CD8-positive, alpha-beta T cell (primary cell): ENCODE measurements at places on chromosomes 12 and 14.

DNA sequence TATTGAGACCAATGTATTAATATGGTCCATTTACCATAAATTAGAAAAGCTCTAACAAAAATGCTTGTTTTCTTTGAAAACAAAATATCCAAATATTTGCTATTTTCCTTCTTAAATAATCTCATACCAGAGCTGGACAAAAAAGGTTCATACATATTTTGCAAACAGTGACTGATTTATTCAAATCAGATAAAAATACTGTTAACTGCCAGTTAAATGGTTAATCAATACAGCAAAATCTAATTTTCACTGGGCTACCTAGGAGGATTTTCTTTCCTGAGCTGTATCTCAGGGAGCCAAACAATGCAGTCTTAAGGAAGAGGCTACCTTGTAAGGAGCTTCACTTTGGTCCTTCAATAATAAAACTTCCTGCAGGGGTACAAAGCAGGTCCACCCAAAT lies 2.0 kb downstream of the FERMT2 start:
- no peak for DNase-seq

DNA sequence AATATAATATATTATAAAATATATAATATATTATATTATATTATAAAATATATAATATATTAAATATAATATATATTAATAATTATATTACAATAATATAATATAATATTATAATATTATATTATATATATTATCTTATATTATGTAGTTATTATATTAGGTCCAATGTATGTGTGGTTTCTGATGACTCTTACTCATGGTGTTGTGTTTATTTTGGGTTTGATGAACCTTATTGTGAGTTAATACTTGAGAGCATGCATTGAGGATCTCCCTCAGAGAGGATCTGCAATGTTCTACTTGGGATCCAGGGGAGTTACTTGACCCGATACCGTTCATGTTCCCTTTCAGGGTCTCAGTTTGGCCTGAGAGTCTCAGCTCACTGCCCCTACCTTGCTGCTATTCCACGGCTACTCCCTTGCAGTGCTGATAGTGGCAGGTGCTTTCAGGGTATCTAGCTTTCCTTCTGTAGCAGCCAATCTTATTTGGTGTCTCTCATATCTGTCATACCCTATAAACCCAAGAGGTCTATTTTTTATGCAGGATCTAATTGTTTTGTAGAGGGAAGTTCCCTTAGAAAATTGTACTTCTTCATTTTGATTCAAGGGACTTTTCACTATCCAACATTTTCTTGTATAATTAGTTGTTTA lies 89.1 kb upstream of the ZDHHC17 start:
- no peak for DNase-seq

DNA sequence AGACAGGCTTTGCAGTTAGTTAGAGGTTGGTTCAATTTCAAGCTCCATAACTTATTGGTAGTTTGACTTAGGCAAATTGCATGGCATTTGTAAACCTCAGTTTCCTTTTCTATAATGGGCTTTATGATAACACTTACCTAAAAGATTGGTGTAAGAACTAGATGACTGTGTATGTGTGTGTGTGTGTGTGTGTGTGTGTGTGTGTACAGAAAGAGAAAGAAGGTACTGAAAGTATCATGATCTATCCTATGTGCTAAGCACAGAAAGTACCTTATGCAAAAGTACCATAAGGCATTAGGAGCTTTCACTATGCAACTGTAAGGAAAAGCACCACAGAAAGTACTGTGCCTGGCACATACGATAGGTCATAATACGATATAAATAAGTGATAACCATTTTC lies 304.3 kb upstream of the KITLG start:
- DNase-seq: no peak

GRCh38 chr12:6361834-6362233 lies 13.5 kb downstream of the SCNN1A start:
- DNase-seq: no peak

- DNase-seq: no peak
Observed at GRCh38 chr14:100083706-100084105, 18.5 kb downstream of the EVL start.

GRCh38 chr12:98752726-98753125 lies 107.6 kb downstream of the APAF1 start:
- DNase-seq: no peak

- DNase-seq: no peak
Observed at GRCh38 chr12:19302100-19302640, 137.1 kb upstream of the AEBP2 start.

DNA sequence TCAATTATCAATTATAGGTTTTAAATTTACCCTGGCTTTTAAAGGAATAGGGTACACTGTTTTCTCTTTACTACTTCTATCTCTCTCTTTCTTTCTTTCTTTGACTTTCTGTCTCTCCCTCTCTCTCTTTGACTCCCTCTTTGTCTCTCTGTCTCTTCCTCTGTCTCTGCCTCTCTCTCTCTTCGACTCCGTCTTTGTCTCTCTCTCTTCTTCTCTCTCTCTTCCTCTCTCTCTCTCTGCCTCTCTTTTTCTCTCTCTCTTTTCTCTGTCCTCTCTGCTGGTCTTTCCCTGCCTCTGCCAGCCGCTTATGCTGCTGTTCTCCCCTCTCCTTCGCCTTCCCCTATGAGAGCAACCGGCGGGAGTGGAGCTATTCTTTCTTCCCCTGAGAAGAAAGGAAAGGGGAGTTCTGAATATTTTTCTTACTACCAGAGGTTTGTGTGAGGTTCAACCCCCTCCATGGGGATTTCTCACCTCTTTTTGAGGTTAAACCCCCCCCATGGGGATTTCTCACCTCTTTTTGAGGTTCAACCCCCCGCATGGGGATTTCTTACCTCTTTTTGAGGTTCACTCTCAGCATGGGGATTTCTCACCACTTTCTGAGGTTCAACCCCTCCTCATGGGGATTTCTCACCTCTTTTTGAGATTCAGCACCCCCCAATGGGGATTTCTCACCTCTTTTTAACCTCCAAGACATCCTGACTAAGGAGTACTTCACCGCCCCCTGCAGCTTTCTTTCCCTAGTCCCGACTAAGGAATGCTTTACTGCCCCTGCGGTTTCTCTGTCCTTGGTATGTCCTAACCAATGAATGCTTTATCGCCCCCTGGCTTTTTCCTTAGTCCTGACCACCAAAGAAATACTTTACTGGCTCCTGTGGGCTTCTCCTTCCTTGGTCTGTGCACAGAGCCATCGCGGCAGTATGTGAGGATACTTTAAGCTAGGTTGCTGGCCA lies 27.4 kb upstream of the DDHD1 start:
- no peak for DNase-seq

GRCh38 chr12:28367993-28368392 lies 177.7 kb downstream of the CCDC91 start:
- DNase-seq: no peak

DNA sequence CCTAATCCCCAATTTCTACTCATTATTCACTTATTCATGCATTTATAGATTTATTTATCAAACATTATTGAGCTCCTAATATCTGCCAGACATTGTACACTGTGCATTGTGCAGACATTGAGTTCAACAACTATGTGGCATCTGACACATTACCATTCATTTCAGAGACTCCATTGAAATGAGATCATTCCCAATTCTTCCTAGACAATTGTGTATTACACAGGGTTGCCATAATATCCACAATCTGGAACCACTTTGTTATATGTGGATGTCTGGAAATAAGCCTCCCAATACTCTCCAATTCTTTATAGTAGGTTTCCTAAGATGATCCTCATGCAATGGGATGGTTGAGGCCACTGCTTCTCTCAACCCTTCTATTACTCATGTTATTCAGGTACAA lies 165.0 kb downstream of the OTOGL start:
- no peak for DNase-seq

DNA sequence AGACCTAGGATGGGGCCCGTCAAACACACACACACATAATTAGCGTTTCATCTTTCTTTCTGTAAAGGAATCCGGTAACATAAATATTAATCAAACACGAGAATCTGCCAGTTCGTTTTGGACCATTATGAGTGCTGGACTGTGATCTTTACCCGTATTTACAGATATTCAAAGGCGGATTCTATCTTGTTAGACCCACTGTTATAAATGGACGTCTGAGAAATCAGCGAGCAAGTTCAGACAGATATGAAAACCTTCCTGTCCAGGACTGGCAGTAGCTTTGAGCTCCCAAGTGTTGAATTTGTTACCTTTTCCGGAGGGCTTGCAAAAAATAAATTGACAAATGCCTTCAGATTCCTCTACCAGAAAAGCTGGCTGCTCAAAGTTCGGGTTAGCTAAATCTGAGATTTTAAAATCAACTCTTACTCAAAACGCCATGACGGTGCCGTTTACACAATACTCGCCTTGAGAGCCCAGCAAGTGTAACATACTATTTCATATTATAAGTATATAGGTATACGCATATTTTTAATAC lies 27.6 kb downstream of the BCL11B start:
- DNase-seq: no peak

DNA sequence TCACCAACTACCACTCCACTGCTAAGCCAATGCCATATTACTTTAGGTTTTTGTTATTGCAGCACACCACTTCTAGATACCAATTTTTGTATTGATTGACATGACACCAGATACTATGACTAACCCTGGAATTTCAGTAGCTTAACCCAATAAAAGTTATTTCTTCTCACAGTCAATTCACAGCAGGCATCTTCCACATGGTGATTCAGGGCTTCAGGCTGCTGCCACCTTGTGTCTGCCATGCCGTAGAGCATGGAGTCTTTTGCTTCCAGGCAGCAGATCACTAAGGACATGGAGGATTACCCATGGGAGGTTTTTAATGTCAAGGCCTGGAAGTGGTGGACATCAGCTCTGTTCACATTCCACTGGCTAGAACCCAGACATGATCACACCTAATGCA lies 56.4 kb upstream of the LTA4H start:
- DNase-seq: no peak
